ENCODE measurements at places on chromosomes 2 and 18.

DNA sequence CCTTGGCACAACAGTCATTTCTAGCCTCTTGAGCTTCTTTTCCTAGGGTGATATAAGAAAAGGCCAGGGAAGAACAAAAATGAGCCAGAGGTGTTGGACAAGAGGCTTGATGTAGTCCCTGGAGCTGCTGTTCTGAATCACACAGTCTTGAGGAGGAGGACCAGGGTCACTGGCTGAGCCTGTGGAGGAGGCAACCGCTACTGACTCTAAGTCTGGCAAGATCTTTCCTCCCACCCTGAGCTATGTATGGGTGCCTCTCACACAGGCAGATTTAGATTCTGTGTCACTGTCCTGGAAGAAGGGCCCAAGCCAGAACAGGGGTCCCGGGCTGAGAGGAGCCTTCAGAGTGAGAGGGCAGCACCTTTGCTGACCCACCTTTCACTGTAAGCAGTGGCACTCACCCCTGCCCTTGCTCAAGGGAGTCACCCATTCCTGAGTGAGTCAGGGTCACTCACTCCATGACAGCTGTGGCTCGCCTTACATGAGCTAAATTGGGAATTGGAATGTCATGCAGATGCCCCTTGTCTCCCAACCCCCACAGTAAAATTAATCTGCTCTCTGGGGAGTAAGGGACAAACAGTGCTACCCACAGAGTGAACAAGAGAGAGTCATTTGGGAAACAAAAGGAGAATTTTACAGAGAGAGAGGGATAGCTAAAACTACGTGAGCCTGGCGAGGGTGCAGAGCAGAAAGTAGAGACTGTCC, at the start of gene TRIM54:
TSS of gene TRIM54 (plus strand) at position 575 of the 705 bp plus-strand sequence. CDS start 303 bp downstream, outside the sequence.
- H3K27ac ChIP-seq: no peak within 1 kb of the TSS
- H3K36me3 ChIP-seq: no peaks in the 10 kb centered on the region
- peaks cover 79% of the 10 kb centered on the region for H3K27me3 ChIP-seq
- H3K4me3 ChIP-seq: no peak within 1 kb of the TSS
- no peak for DNase-seq

DNA sequence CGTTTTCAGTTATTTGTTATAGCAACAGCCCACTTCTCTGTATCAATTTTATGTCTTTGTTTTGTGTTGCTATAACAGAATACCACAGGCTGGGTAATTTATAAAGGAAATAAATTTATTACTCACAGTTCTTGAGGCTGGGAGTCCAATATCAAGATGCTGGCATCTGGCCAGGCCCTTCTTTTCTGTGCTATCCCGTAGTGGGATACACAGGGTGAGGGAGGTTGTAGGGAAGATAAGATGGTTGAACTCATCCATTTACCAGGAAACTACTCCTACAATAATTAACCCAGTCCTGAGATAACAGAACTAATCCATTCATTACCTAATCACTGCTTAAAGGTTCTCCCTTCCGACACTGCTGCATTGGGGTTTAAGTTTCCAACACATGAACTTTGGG, 220.7 kb downstream of the TPGS2 start:
- no peaks in the 10 kb centered on the region for H3K27me3 ChIP-seq
- no peaks in the 10 kb centered on the region for H3K36me3 ChIP-seq
- DNase-seq: no peak
- H3K27ac ChIP-seq: no peak overlapping the region
- peaks cover 14% of the 10 kb centered on the region for H3K4me1 ChIP-seq

- H3K4me1 ChIP-seq: peaks cover 18% of the 10 kb centered on the region
- DNase-seq: no peak
- H3K27me3 ChIP-seq: peaks cover 9% of the 10 kb centered on the region
- H3K36me3 ChIP-seq: no peaks in the 10 kb centered on the region
- no peak overlapping the region for H3K27ac ChIP-seq
Observed at GRCh38 chr18:59707306-59707705, 10.1 kb upstream of the CCBE1 start.

DNA sequence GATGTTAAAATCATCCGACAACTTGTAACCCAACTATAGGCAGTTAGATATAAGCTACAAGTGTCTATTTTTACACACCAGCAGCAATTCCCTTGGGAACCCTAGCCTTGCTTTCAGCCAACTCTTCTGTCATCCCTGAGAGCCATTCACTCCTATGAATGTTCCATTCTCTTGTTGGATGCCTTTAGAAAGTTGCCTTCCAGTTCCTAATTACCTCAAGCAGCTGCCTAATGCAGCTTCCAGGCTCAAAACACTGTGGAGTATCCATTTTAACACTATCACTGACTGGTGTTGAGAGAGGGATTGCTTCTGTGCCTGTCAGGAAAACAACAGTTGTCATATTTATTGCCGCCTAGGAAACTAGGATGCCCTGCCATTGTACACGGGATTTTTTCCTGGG, 402.0 kb upstream of the ACVR2A start:
- H3K27me3 ChIP-seq: no peaks in the 10 kb centered on the region
- no peak for DNase-seq
- no peaks in the 10 kb centered on the region for H3K36me3 ChIP-seq
- H3K4me3 ChIP-seq: no peak overlapping the region
- H3K27ac ChIP-seq: no peak overlapping the region
- H3K4me1 ChIP-seq: peaks cover 10% of the 10 kb centered on the region

DNA sequence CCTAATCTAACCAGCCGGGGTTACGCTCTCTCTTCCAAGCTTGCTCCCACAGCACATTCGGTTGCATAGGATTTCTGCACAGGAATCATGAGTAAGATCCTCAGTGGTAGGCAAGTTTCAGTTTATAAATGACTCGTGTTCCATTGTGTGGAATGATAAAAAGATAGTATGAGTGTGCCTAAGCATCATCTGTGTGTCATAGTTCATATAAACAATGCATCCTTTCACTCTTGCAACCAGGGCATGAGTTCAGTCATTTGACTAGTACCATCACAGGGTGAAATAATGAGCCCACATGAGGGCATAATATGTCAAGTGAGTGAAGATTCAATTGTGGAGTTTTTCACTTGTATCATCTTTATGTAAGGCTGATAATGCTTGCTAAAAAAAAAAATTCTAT, 417.1 kb upstream of the CDH2 start:
- no peaks in the 10 kb centered on the region for H3K36me3 ChIP-seq
- DNase-seq: no peak
- H3K27me3 ChIP-seq: no peaks in the 10 kb centered on the region
- H3K4me1 ChIP-seq: no peaks in the 10 kb centered on the region

Data from type B pancreatic cell (in vitro differentiated cells).